ENCODE measurements at places on chromosomes 5 and 9.

- DNase-seq = no peak
These were observed 659.8 kb downstream of the IRX1 start for GRCh38 chr5:4255441-4255840.

DNA sequence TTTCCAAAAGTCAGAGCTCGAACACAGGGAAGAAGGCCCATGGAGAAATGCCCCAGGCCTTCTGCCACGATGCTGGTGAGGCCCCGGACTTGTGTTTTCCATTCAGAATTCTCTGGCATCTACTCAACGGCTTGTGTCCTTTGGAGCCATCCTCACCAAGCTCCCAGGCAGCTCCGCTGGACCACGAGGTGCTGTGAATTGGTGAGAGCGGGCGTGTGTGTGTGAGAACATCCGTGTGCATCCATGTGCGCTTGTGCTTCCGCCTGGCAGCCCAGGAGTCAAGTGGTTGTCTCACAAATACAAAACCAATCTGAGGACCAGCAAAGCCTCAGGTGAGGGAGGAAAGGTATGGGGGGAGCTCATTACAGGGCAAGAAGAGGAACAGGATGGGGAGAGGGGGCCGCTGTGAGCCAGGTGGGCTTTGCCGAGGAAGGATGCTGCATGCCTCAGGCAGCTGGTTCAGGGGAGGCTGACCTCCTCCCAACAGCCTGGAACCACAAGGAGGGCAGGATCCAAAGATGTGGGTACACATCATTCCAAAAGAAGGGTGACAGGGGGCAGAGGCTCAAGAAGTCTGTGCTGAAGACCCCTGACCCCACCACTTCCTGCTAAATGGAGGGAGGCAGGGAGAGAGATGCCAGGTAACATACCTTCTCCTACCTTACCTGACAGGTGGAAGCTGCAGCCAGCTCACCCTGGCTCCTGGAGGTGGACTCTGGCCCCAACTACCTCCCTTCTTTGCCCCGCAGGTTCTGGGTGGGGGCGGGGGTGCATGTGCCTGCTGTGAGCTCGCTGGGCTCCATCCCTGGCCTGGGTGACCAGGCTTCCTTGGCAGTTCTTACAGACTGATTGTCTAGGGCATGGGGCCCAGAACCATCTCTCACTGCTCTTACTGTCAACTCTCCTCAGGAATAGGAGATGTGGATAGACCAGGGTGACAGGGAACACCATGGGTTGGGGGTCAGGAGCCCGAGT, 196.3 kb downstream of the PAX5 start:
- no peak for DNase-seq

DNA sequence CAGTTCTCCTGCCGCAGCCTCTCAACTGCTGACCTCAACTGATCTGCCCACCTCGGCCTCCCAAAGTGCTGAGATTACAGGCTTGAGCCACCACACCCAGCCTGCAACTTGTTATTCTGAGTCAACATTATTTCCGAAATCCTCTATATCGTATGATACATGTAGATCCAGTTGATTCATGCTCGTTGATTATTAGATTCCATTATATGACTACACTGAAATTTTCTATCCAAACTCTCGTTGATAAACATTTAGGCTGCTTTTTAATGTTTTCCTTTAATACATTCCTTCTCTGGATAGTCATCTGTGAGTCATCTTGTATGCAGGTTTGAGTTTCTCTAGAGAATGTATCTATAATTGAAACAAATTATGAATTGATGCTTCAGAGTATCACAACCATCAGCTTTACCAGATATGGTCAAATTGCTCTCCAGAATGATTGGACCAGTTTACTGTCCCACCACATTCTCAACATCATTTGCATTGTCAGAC, 4.1 kb downstream of the CDK7 start:
- DNase-seq = no peak

DNA sequence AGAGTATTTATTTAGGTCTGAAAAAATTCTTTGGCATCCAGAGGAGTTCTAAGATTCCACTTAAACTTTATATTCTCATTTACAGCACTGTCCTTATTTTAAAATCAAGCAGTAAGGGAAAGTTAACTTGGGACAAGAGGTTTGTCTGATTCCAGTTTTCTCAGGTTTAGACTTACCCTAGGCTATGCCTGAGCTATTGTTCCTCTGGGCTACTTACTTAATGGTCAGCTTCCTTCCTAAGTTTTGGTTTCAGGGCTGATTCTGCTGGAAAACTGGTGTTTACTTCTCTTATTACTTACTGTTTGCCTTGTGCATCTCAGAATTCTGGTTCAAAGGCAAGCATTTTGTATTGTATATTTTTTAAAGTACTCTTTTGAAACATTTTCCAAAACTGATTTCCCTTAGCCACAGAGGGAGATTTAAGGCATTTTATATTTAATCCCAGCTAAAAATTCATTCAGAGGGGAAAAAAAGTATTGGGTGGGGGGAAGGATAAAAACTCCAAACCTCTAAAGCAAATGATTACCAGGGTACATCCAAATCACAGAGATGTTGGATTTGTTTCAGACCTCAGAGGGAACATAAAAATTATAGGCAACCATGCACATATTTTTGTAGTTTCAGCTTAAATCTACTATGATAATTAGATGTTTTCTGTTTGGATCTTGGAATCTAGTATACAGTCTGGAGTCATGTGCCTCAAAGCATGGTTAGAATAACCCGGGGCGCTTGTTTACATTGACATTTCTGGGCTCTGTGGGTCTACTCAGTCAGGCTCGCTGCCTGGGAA, 290.0 kb downstream of the ARHGAP26 start:
- no peak for DNase-seq

GRCh38 chr5:139605887-139606286, 42.3 kb upstream of the CXXC5 start:
- DNase-seq = no peak

GRCh38 chr9:117929868-117930267, 225.7 kb downstream of the TLR4 start:
- DNase-seq = no peak

GRCh38 chr9:117815948-117816347, 111.7 kb downstream of the TLR4 start:
- DNase-seq = no peak

DNA sequence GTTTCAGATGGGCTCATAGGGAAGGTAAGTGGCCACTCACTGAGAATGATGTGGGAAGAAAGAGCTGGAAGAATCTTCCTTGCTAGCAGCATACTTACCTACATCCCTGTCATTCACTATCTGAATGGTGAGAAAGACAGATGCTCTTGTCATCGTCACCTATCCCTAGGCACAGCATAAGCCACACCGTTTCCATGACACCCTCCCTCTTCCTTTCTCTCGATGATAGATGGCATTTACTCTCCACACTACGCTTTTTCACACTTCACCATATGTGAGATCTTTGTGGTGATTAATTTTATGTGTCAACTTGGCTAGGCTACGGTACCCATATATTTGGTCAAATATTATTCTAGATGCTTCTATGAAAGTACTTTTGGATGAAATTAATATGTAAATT, 44.4 kb upstream of the FER start:
- DNase-seq = no peak

- no peak for DNase-seq
These were observed 146.0 kb upstream of the FBXL7 start for GRCh38 chr5:15354021-15354420.

DNA sequence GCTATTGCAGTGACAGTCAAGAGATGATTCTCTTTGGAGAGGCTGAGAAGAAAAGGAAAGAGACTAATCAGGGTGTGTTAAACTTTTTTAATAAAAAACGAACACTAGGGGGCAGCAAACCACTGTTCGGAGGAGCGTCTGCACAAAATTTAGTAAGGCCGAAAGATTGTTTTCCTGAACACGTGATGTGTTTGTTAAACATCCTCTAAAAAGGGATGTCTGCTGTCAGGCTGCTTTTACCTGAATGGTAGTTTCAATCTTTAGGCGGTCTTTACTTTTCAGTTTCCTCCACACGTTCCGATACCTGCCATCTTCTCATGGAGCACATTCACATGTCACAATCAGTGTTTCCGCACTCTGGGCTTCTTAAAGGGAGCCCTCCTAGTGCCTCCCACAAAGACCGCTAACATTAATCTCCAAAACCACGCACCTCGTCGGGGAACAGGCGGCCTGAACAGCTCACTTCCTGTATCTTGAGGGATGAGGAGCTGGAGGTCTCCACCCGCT, 125.2 kb downstream of the GPBP1 start:
- no peak for DNase-seq

DNA sequence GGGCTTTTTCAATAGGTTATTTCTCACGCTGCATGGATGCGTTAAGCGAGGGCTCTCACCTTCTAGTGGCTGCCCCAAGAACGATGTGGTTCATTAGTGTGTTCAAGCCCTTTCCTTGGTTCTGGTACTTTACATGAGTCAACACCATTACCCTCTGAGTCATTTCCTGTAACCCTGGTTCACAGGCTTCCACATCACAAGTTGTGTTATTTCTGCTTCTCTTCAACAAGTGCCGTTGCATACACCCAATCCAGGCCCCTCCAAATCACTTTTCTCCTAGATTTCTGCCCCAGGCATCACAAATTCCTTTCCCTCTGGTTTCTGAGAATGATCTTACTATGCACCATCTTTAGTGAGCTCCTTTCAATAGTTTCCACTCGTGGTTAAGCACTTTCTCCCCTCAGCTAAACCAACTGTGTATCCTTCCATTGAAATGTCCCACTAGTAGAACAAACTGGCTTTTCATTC, 69.5 kb upstream of the RAD23B start:
- no peak for DNase-seq

- DNase-seq = no peak
These were observed 46.6 kb downstream of the CD180 start for GRCh38 chr5:67149951-67150523.

All from NCI-H1417 treated with DMSO at 0.1 percent for 48 hours (cell line).